Spinal cord (tissue), 10 donors: ENCODE measurements at places on chromosomes 1 and 21.
A peak's percentile ranks its signal among the peaks of the same experiment; 100 is the strongest.

GRCh38 chr1:4986306-4986705, 331.9 kb downstream of the AJAP1 start:
- no peak for DNase-seq

DNA sequence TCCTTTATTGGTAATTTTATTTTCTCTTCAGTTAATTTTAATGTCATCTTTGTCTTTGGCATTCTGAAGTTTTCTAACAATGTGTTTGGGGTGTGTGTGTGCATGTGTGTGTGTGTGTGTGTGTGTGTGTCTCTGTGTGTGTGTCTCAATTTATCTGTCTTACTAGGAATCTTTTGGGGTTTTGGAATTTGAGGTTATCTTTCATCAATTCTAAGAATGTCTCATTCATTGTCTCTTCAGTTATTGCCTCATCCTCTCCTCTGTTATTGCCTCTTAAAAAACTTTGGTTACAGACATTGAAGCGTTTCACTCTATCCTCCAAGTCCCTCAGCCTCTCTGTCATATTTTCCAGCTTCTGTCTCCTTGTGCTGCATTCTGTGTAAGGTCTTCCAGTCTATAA, 18.1 kb upstream of the SAMD13 start:
- no peak for DNase-seq

- peak; percentile 35 for DNase-seq
These were observed 1.1 kb downstream of the ADGRL2 start for GRCh38 chr1:81801651-81802456.

GRCh38 chr1:8412183-8412831, 94.4 kb downstream of the SLC45A1 start:
- DNase-seq = peak; percentile 28

DNA sequence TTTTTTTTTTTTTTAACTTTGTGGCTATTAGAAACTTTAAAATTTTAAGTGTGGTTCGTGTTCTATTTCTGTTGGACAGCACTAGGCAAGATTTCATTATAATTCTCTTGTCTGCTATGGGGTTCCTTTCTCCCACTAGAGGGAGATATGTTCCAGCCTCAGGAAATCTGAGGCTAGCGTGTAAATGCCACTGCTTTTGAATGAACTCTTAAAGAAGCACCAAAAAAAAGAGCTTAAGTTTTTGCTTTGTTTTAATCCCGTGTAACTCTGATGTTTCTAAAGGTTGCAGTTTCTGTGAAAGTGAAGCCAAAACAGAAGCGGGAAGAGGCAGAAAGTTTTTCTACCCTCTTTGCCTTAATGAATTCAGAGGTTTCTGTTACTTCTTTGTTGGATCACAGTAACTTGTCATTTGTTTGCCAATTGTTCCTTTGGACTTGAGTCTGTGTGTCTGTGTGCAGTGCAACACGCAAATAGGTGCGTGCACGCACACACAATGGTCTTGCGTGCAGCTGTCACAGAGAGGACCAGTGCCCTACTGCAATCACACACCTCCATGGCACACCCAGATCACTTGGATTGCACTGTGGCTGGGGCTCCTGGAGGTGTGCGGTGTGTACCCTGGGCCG, 32.3 kb downstream of the HHAT start:
- DNase-seq = peak; percentile 86
